ENCODE measurements at places on chromosomes 1 and 21. TPM values are rescaled to one million over a fixed set of nuclear protein-coding genes. Genes with fewer than 3 reads are reported as not detected.

OR2G6 gene
- 0.04 TPM for polyA plus RNA-seq

RTCA gene
- polyA plus RNA-seq: 30.6 TPM

BGLAP gene
- 7.5 TPM for polyA plus RNA-seq

HES4 gene
- 41.0 TPM for polyA plus RNA-seq

SLAMF6 gene
- polyA plus RNA-seq: 0.17 TPM

CELA3A gene
- not detected for polyA plus RNA-seq

STRIP1 gene
- 56.8 TPM for polyA plus RNA-seq

DNM3 gene
- 3.7 TPM for polyA plus RNA-seq

CDCA8 gene
- 18.9 TPM for polyA plus RNA-seq

HRNR gene
- polyA plus RNA-seq: 1.7 TPM

SYNC gene
- polyA plus RNA-seq: 1.2 TPM

TPM3 gene
- polyA plus RNA-seq: 291 TPM

FCRL4 gene
- polyA plus RNA-seq: not detected

DNA sequence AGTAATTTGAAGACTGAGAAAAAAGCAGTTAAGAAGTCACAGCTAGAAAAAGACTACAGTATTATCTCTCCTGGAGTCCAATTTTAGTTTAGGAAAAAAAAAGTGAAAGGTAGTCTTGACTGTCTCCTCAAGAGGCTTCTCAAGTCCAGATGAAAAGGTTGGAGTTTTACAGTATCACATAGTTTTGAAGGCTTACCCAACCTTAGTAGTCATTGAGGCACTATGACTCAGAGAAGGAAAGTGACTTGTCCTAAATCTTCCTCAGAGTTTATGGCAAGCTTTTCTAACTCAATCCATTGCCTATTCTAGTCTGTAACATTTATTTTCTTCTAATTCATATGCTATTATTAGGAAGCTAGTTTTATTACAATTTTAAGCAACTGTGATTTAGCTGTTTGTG, 174.9 kb downstream of the DPYD start:
- DNase-seq: no peak

- DNase-seq: no peak
Measured at GRCh38 chr21:35616090-35616489, 444.2 kb downstream of the SETD4 start.

- no peak for DNase-seq
Measured at GRCh38 chr1:228088586-228089498, 6.3 kb downstream of the ARF1 start.

DNA sequence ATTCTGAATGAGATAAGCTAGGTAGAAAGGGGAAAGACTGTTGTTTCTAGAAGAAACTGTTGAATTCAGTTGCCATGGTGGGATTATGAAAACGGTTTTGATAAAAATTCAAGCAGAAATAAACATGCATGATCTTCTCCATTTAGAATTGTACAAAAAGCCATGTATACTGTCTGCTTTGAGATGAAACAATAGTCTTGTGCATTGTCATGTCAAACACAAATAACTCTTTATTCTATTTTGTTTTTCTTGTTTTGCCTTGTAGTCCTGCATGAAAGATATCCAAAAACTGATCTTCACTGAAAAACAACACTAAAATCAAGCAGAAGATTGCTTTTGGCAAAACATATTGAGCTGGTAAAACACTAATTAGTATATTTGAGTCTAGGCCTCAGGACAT, 659.9 kb downstream of the LTN1 start:
- no peak for DNase-seq

GRCh38 chr1:233614173-233614742, 352 bp downstream of the KCNK1 start:
- no peak for DNase-seq

DNA sequence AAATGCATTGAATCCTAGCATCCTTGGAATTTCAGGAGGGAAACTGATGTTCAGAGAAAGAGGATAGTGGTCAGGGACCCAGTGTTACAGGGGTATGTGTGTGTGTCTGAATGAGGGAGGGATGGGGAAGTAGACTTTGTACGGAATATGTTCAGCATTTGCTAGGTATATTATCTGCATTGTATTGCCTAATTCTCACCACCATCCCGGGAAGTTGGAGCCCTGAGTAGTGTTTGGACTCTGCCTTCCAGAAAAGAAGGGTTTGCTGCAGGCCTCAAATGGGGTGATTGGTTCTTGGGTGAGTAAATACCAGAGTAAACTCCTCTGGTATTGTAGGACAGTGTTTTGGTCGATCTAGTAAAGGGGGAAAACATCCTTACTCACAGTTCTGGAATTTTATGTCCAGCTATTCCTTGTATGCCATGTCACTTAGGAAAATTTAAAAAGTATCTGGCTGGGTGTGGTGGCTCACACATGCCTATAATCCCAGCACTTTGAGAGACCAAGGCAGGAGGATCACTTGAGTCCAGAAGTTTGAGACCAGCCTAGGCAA, 7.1 kb upstream of the ZNF496 start:
- no peak for DNase-seq

GRCh38 chr21:42392731-42393442, 3.0 kb downstream of the TMPRSS3 start:
- DNase-seq: no peak

- DNase-seq: no peak
Measured at GRCh38 chr1:115447672-115448071, 109.6 kb upstream of the NGF start.

DNA sequence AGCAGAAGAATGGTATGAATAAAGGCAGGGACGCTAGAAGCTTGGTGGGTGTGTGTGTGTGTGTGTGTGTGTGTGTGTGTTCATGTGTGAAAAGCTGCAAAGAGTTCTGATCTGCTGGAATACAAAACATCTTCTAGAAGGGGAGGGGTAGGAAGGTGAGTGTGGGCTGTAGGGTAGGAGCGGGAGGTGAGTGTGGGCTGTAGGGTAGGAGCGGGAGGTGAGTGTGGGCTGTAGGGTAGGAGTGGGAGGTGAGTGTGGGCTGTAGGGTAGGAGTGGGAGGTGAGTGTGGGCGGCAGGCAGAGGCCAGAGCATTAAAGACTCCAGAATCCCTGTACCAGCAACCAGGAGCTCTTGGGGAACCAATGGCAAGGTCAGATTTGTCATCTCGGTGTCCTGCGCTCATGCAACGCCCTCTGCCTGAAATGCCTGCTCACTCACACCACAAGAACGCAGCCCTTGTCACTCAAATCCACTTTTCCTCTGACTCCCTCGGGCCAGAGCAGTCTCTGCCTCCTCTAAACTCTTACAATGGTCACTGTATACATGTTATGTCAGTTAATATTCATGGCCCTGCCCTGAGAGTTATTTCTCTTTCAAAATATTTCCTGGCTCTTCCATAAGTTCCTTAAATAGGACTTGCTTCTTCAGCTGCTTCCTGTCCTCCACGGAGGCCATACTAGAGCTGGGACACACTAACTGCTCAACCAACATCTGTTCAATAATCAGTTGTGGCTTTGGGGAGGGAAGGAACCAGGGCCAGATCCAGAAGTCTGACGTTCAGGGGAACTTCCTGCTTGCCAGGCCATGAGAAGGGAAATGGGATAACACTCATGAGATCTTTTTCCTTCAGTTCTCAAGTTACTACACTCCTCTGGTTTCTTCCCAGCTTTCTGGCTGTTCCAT, 53.6 kb upstream of the ZNF644 start:
- no peak for DNase-seq

DNA sequence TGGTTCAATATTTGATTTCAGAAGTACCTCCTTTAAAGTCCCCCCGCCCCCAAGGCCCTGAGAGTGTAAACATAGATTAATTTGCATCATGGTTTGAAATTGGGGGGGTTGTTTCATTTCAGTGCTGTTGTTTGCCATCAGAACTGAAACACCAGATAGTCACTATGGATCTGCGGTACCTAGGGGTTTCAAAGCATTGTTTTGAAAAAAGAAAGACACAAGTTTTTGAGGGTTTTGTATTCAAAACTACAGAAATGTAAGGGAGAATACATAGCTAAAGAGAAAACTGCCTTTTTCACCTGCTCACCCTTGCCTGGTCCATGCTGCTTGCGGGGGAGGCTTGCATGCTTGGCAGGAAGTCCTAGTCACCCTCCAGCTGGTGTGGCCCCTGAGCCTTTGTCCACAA, 59.3 kb downstream of the ACP6 start:
- no peak for DNase-seq

GRCh38 chr1:180435566-180435965, 66.8 kb downstream of the ACBD6 start:
- no peak for DNase-seq

GRCh38 chr1:26044971-26045721, 772 bp downstream of the SLC30A2 start:
- no peak for DNase-seq

GRCh38 chr1:40241362-40241761, 6.4 kb upstream of the TMCO2 start:
- no peak for DNase-seq

GRCh38 chr1:33710967-33711366, 152.9 kb upstream of the HMGB4 start:
- DNase-seq: no peak

DNA sequence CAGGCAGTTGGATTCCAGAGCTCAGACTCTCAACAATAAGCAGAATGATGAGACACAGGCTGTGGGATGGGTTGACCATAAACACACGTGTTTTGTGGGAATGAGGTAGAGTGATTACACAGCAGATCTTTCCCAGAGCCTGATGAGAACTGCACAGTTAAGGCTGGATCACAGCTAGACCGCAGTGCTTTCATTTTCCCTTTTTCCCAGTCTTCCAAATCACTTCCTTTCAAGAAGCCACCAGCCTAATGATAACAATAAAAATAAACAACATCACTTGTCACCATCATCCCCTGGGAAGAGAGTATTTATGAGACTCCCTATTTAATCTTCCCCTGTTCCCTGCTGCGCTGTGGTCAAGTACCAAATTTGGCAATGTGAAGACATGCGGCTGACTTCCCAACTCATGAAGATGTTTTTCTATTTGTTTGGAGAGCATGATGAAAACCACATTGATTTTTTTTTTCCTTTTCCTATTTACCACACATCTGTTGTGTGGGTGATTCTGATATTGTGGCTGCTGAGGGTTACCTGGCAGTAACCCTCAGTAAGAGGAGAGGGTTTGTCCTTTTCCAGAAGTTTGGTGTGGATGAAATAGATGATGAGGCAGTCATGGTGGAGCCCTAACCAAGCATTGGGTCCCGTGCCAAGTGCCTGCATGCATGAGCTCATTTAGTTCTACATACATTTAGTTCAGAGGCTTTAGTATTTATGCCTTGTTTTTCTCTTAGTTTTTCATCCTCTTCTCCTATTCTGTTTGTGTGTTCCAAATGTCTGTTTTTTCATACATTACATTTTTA, 248.9 kb upstream of the HOOK1 start:
- DNase-seq: no peak

DNA sequence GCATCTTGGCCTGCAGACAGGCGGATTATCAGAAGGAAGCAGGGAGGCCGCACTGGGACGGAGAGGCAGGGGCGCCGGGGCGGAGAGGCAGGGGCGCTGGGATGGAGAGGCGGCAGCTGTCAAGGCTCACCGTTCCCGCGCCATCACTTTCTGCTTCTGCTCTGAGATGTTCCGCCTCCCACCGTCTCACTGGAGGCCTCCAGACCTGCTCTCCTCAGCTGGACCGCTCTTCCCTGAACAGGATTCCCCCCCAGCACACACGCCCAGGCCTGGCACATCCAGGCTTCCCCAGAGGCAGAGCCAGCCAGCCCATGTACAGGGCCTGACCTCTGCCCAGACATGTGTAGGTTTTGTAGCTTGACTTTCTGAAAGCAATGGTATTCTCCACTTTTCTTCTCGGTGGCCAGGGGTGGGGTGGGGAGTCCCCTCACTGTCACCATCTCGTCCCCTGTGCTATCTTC, 84.1 kb downstream of the RIPK4 start:
- no peak for DNase-seq

GRCh38 chr1:19429611-19430010, 55.7 kb downstream of the CAPZB start:
- DNase-seq: no peak

DNA sequence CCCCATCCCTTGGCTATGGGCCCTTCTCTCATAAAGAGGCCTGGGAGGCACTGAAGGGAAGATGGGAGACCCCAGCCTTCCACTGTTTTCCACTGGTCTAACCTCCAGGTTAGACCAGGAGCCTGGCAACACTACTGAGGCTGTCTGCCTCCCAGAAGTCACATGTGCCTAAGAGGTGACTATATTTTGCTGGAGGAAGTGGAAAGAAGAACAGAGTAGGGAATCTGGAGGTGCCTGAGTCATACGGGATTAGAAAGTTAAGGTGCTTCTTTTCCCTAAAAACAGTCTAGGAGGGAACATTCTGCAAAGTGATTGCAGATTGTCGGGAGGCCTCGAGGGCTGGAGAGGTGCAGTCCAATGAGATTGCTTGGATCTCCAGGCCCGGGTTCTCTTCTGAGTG, 4.6 kb downstream of the NFASC start:
- DNase-seq: no peak

- no peak for DNase-seq
Measured at GRCh38 chr1:62306065-62306464, 13.2 kb downstream of the KANK4 start.

- DNase-seq: no peak
Measured at GRCh38 chr21:20970691-20971090, 27.5 kb upstream of the NCAM2 start.

DNA sequence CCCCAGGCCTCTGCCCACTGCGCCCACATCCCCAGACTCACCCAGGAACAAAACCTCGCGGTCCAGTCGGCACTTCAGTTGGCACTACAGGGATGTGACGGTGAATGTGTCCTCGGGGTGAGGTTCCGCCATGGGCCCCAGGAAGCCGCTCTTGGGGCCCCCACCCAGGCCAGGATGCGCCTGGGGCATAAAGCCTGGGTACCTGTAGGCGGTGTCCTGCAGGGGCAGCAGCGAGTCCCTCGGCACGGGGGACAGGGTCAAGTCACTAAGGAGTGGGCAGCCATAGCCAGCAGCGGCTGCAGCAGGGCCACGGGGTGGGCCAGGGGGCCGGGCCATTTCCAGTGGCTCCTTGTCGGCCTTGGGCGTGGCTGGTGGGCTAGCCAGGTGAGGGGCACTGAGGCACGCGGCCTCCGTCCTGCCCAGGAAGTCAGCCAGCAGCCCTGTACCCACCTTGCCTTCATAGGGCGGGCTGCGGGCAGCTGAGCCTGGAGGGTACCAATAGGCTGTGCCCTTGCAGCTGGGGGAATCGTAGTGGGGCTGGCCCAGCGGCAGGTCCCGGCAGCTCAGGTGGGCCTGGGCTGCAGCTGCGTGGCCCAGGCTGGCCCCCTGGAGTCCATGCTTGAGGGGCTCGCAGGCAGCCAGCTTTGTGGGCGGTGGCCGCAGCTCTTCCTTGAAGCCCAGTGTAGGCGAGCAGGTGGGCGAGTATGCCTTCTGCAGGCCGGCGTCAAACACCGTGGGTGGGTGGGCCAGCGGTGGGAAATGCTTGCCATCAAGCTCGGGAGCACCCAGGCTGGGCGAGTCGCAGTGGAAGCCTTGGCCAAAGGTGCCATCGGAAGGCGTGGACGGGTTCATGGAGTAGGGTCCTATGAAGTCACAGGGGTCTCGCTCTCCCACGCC, 56.5 kb downstream of the AHDC1 start:
- DNase-seq: no peak

GRCh38 chr1:190747704-190748103, 270.0 kb upstream of the BRINP3 start:
- peak; percentile 4 for DNase-seq

GRCh38 chr1:150543500-150544143, 5.6 kb upstream of the ADAMTSL4 start:
- no peak for DNase-seq

- DNase-seq: no peak
Measured at GRCh38 chr1:87291107-87291506, 37.6 kb upstream of the LMO4 start.

Measured in left renal cortex interstitium (tissue), 4 donors.